ENCODE measurements at places on chromosomes 3 and 15.

DNA sequence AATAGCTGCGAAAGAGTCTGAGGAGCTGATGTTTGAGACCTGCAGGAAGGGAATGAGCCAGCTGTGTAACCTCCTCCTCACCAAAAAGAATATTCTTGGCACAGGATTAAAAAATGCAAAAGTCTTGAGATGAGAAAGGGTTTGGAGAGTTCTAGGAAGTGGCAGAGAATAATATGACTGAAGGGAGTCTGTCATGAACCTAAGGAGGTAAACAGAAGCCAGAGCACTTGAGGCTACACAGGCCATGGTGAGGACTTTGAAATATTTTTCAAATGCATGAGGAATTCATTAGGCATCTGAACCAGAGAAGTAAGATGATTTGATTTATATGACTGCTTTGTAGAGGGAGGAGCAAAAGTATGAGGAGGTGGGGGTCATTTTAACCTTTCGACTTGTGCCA, 347.8 kb downstream of the EPHA3 start:
- DNase-seq, result no peak

DNA sequence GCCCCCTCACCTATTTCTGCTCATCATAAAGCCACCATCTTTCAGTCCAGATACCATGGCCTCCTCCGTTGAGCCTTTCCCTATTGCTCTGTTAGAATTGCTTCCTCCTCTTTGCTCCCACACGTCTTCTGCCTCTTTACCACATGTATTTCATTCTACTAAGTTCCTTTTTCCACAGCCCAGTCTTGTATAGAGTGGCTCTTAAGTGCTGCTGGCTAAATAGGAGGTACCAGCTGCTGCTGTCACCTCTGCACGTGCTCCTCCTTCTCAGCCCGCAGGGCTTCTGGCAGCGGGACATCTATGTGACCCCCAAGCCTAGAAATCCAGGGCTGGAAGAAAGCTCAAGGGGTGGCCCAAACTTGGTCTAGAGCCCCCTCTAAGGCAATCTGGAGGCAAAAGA, 38.8 kb upstream of the PLXND1 start:
- DNase-seq, result no peak

DNA sequence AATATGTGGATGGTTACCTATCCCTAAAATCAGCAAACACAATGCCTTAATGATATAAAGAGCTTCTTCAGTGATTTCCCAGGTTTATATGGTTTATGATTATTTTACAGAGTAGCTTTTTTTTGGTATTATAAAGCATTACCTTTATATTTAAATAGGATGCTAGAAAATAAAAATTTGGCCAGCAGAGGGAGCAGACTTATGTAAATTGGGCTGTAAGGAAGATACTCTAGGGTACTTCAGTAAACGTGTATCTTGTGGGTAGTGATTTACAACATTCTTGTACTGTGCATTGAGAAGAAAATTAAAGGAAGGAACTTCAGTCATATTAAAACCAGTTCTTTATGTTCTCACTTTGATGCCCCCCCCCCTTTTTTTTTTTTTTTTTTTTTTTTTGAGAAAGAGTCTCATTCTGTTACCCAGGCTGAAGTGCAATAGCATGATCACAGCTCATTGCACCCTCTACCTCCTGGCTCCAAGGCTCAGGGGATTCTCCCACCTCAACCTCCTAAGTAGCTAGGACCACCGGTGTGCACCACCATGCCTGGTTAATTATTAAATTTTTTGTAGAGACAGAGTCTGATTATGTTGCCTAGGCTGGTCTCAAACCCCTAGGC, 167.9 kb downstream of the BBX start:
- no peak for DNase-seq

DNA sequence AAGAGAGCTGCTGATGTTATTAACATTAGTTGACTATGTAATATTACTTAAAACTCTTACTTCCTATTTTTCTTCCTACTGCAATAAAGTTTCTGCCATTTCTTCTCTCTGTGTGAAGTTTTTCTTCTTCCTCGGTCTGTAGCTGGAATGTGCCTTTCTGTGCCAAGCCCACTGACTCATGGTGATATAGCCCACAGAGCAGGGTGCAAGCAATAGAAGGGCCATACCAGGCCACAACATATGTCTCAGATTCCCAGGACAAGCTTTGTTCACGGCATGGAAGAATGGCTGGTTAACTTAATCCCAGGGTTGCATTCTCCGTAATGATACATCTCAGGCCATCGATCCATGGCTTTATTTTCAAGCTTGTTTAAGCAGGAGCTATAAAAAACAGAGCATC, 815.3 kb downstream of the TUSC7 start:
- no peak for DNase-seq

DNA sequence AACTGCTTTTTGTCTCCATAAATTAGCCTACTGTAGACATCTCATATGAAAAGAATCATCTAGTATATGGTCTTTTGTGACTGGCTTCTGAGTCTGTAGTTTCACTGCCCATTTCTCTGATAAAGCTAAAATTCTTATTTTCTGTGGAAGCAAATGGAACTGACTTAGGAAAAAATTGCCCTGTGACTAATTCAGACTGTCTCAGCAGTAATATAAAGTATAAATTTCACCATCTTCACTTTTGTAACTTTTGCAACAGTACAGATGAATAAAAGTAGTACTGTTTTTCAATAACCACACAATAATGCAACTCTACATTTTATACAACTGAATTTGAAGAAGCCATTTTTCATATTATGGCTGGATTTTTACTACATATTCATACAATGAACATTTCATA, 104.1 kb downstream of the TBC1D5 start:
- no peak for DNase-seq

Data from stimulated activated CD4-positive, alpha-beta T cell treated with anti-CD3 and anti-CD28 coated beads, Interleukin-1b, Interleukin-23, amount 100 ng/mL, for 4 hours (primary cell).